CD4-positive, alpha-beta T cell treated with Interleukin-4 for 4 hours (primary cell): ENCODE measurements at places on chromosomes 7 and 10.

DNA sequence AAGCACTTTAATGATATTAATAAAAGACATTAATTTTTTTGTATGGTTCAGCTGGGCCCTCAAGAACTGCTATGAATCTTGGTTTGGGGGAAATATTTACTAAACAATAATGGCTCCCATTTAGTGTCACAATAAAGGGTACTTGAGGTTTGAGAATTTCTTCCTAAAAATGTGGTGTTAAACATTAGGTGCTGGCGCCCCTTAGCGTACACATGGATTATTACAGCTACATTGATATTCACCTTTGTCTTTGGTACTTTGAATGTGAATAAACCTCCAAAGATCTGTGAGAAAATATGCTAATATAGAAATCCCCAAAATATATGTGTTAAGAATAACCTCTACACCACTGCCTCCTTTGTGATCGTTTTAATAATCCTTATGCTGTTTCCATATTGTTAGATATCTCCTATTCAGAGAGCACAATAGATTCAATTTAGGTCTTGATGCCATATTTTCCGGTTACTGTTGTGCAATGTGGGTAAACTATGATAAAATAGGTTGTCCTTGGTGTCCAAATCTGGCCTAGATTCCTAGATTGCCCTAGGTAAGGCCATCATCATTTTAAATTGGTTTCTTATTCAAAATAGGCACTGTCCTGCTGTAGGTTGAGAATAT, 161.8 kb upstream of the CACNA2D1 start:
- peak; percentile 14 for DNase-seq

- DNase-seq: peak; percentile 32
Observed at GRCh38 chr7:101099969-101100781, 14.9 kb downstream of the TRIM56 start.

GRCh38 chr7:105765846-105766245, 110.6 kb downstream of the ATXN7L1 start:
- no peak for DNase-seq

- DNase-seq: no peak
Observed at GRCh38 chr10:3748484-3748883, 36.5 kb downstream of the KLF6 start.

DNA sequence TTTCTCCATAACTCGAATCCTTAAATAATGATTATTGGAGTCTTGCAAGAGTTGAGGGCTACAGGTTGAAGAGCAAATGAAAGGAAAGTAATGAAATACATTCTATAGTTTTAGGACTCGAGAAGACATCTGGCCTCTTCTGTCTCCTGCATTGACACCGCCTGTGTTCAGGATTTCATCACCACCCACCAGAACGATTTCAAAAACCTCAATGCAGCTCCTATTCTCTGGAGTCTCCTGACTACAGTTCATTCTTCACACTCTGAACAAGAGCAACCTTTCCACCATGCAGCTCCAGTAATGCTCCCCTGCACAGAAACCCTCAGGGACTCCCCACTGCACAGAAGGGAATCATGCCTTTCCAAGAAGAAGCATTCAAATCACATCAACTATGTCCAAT, 5.5 kb downstream of the IL15RA start:
- DNase-seq: no peak

- DNase-seq: no peak
Observed at GRCh38 chr10:98745645-98746044, 298.9 kb upstream of the HPS1 start.

GRCh38 chr10:94075506-94075905, 81.8 kb downstream of the PLCE1 start:
- no peak for DNase-seq

DNA sequence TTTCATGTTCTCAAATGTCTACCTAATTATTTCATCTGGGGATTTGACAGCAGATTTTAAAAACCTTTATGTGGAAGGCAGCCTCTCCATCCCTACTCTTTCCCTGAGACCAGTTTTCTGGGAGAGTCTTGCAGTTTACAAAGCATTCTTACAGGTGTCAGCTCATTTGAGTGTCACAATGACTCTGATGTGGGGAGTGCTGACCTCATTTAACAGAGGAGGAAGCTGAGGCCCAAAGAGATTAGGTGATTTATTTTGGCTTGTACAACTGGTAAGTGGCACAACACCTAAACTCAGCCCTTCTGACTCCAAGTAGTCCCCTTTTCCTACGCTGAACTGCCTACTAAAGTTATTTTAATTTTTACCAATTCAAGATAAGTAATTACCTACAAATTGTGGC, 33.3 kb upstream of the MAT1A start:
- DNase-seq: no peak

- DNase-seq: no peak
Observed at GRCh38 chr7:140122965-140123364, 53.8 kb downstream of the KDM7A start.

DNA sequence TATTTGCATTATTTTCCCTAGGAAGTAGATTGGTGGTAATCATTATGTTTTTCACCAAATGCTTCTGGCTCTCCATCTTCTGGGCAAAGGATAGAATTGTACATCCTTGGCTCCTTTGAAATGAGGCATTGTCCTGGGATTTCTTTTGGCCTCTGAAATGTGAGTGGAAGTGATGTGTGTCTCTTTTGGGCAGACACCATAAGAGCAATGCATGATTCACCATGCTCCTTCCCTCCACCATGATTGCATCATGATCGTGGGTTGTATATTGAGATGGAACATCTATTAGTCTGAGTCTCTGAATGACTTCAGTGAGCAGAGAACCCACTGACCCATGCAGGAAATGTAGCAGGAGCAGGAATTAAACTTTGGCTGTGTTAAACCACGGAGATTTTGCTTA, 49.2 kb downstream of the ADRA2A start:
- DNase-seq: no peak

GRCh38 chr7:111172564-111173257, 81.8 kb downstream of the LRRN3 start:
- DNase-seq: no peak

DNA sequence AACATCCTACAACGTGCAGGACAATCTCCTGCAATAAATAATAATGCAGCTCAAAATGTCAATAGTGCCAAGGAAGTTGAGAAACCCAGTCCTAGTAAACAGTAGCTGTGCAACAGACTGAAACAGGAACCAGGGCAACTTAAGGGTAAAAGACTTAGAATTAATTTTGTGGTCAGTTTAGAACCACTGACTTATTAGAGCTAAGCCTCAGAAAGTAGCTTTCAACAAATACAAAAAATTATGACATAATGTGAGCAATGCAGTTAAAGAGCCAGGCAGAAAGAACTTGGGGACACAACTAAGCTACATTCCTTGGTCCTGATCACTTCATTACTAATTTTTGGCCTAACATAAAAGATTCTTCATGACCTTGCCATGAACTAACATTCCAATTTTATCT, 195.4 kb downstream of the MACC1 start:
- DNase-seq: peak; percentile 1

DNA sequence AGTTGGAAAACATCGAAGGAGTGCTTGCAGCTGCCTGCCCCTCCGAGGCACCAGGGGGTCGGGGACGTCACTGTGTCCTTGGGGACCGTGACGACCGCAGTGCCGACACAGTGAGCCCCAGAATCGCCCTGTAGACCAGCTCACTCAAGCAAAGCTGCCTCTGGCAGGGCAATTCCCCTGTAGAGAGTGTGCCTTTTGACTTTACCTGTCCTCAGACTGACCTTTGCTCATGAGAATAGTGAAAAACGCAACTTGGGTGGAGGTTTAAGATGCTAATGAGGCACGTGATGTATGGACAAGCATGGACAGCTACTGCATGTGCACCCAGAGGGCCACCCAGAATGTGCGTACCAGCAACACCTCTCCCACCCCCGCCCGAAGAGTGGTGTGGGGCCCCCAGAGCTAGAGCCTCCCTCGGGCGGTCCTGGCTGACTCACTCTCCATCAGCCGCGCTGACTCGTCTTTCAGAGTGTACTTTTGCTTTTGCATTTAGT, 271.9 kb downstream of the ADARB2 start:
- DNase-seq: no peak

- peak; percentile 65 for DNase-seq
Observed at GRCh38 chr7:139777948-139778841, at the start of gene HIPK2. Gene HIPK2, minus strand, starts transcription at chr7:139777998. Its CDS starts 375 bp downstream, at chr7:139777623.

DNA sequence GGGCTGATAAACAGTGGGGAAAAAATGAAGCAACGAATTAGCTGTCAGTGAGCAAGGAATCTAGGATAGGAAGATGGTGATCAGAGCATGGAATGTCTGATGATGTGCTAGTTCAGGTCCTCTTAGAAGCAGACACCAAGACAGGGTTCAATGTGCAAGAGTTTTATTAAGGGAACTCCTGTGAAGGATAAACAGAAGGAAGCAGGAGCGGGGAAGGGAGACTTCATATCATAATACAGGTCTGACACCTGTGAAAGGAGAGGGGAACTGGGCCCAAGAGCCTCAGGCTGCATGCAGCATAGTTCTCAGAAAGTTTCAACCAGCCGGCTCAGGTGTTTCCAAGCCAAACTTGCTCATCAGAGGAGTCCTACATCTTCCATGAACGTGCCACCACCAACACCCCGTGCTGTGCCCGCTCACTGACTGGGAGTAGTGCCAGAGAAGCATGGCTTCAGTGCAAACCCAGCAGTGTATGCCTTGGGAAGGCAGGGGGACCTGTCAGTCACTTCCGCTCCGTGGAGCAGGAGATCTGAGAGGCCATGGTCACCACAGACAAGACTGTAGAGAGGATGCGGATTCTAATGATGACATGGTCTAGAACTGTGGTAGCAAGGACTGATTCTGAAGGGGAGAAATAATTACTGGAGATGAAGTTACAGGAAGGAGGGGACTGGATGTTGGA, 45.8 kb downstream of the ZNF800 start:
- no peak for DNase-seq

DNA sequence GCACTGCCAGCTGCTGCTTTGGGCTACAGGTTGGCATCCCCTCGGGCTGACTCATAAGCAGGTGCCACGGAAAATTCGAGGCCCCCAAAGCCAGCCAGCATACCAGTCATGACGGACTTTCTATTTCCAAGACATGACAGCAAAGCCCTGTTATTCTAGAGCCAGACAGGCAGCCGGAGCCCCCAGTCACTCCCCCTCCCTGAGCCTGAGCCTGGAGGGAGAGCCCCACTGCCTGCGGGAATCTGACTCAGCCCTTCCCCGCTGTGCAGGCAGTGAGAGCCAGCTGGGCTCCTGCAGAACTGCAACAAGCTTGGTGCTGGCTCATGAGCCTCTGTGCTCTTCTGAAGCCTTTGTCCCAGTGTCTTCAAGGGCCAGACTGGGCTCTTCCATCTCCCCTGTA, 15.8 kb downstream of the BTBD16 start:
- no peak for DNase-seq

- no peak for DNase-seq
Observed at GRCh38 chr10:44201656-44202055, 183.2 kb downstream of the CXCL12 start.

DNA sequence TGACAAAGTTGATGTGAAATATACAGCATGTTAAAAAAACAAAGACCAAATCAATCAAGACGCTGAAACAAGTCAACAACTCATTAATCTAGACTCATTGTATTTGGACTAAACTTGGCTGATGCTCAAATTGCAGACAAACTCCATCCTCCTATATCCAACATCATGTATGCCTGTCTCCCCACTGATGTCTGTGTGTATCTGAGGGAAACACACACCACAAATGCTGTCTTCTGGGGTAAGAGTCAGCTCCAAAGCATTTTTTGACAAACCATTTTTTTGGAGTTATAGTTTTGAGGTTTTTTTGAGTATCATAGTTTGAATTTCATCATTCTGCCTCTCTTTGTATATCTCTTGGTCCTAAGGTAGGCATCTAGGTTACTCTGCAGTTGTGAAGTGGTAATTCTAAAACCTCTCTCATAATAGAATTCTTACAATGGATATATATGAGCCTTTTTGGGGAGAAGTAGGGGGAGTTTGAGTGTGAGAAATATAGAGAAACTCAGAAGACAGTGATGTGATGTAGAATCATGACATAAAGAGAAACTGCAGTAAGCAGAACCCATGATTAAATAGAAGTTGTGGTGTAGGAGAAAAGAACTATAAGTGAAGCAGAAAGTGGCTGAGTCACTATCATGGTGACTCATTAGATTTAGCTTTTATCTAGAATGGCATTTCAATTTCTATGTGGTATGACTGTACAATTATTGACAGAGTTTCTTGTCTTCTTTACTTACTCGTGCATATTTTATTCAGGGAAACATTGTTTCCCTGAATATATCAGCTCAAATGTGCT, 1531.1 kb upstream of the LRRTM3 start:
- no peak for DNase-seq

GRCh38 chr10:69459101-69459790, 8.0 kb downstream of the TSPAN15 start:
- no peak for DNase-seq

DNA sequence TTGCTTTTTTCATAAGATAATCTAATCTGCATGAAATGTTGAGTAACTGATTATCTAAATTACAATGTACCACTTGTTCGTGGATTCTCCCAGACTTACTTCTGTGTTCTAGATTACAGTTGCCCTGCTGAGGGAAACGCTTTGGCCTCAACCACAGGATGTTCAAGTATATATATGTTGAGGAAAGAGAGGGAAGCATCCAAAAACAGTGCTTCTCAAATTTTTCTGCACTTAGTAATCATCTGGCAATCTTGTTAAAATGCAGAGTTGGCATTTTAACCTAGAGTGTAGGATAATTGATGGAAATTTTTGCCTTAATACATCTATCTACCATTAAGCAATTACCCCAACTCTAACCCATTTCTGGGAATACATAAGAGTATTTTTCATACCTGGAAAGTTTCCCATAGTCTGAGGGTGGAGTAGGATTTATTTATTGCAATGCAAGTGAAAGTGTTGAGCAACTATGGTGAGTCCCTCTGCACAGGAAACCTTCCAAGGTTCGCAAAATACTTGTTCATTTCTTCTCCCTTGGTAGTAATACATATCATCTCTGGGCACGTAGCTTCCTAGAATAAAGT, 59.6 kb upstream of the C1GALT1 start:
- no peak for DNase-seq

DNA sequence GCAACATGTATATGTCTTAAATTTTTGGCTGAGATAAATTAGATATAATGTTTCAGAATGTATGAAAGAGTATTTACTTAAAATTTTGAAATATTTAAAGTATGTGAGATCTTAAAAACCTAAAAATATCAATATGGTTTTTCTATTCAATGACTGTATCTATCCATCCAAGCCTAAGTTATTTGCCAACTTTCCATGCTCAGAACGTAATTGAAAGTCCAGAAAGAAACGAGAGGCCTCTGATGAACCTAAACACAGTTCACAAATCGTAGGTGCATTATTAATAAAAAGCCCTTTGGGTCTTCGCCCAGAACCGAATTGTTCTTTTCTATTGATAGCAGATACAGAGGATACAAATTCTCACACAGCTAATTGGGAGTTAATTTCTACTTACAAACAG, 6.5 kb downstream of the SVIL start:
- DNase-seq: no peak

DNA sequence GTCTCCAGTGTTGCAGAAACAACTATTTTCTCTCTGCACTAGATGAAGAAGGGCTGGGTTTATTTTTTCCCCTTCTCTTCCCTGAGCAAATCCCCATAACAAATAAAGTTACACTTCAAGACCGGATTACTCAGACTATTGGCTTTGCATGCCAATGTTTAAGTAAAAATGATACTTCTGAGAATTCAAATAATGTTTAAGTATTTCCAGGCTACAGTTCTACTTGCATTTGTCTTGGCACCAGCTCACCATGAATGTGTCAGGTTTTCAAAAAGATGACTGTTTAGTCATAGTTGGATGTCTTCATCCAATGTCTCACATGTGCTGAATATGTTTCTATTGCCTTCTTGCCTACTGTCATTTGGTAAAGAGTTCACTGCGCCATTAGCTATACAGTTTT, 912.6 kb downstream of the GATA3 start:
- DNase-seq: no peak
